Panc1 (cell line): ENCODE measurements at places on chromosomes 5 and 9.

GRCh38 chr9:96515621-96516470, 65.9 kb downstream of the HABP4 start:
- no peak for DNase-seq

GRCh38 chr9:93098236-93098946, 2.4 kb downstream of the CARD19 start:
- DNase-seq: no peak

DNA sequence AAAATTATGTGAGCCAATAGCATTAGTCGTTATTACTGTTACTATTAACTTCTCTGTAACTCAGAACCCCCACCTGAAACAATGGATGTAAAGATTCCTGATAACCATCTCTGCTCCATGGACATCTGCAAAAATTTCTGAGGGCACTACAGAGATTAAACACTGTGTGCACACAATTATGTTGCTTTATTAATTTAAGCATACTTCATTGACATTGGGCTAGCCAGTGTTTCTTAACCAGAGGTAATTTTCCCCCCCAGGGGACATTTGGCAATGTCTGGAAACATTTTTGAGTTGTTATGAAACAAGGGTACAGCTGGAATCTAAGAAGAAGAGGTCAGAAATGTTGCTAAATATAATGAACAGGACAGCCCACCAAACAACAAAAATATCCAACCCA, 19.3 kb downstream of the SLIT3 start:
- DNase-seq: no peak

DNA sequence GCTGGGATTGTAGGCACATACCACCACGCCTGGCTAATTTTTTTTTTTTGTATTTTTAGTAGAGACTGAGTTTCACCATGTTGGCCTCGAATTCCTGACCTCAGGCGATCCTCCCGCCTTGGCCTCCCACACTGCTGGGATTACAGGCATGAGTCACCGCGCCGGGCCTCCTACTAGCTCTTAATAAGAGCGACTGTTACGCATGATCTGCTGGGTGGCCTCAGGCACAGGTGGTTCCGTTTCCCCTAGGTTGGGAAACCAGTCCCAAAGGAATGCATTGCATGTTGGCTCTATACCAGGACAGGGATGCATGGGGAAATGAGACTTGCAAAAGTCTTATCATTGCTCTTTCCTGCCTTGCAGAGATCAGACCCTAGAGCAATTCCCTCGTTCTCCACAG, 184.7 kb upstream of the PPP1R26 start:
- DNase-seq: no peak

DNA sequence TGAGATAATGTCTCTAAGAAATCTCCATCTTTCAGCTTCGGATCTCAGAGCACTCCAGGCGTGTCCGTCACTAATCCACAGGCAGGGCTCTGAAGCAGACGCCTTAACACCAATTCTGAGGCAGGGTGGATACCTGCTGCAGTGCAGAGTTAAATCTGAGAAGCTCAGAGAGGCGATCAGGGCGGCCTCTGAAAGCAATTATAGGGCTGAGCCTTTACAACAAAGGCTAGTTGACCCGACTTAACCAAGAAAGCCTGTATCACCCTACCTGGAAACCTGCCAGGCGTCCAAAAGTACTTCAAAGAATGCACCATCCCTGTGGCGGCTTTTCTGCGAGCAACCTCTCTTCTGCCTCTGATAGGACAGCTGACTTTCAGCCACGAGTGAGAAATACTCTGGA, 134.8 kb upstream of the MSX2 start:
- no peak for DNase-seq

DNA sequence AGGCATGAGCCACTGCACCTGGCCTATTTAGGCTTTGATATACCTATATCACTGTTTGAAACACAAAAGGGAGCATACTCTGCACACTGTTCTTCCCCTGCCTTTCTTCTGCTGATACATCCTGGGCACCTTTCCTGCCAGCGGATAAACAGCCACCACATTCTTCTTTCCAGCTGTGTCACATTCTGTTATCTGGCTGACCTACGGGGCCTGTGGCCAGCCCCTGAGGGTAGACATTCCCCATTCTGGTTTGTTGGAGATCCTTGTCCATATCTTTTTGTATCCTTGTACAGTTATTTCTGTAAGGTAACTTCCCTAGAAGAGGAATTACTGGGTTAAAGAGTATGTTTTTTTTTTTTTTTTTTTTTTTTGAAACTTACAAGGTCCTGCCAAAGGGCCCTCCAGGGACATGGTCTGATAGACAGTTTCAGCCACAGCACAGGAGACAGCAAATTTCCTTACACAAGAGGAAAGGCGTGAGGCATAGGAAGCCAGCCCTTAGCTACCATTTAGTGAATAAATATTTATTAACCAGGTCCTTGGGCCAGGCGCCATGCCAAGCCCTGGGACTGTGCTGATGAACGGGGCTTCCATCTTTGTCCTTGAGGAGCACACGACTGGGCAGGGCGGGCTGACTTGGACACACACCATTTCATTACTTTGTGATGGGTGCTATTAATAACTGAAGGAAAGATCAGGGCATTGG, 57.8 kb downstream of the ERGIC1 start:
- DNase-seq: no peak

DNA sequence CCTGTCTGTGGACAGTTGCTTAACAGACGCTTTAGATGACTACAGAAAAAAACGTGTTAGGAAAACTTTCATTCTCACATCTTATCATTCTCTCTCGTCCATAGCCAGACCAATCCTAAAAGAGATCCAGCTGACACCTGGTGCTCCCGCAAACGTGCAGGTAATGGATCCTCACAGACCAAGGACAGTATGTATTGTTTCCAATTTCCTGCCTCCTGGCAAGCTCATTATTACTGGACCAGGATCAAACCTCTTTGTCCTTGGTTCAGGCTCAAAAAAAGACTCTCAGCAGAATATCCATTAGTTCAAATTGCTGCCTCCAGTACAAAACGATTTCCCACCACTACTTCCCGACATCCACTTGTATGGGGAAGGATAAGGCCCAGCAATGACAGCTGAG, 62.4 kb downstream of the SERINC5 start:
- DNase-seq: no peak

DNA sequence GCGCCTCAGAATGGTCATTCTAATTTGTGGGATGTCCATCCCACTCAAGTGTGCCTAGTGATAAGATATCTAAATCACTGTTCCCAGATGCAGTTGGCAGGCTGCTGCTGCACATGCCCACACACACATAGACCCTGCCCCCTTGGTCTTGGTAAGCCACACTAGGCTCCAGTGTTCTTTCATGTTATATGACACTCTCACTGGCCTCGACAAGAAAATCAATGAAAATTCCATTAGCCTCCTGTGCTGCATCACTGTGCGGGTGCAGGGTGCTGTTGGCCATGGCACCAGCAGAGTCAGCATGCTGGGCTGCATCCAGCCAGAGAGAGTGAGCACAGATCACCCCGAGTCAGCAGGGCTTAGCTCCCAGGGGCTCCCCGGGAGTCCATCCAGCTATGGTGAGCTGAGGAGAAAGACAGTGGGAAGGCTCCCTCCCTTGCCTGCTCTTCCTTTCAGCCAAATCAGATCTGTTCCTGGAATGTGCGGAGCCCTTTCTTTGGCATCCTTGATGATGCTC, 59.9 kb downstream of the ABLIM3 start:
- DNase-seq: no peak

- DNase-seq: no peak
Measured at GRCh38 chr5:107766439-107766838, 95.7 kb upstream of the EFNA5 start.

DNA sequence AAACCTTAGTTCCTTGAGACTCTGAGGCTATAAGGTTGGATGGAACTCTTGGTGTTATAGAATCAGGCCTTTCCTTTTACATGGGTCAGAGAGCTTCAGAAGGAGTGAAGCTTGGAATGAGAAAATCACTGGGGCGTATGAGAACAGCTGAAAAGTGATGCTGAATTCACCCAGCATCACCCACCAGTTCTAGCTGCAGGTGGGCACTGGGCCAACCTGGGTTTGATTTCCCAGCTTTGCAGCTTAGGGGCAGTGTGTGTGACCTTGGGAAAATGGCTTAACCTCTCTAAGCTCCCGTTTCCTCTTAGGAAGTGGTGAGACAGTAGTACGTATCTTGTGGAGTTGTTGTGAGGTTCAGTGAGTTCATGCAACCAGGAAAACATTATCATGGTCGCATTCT, 10.7 kb downstream of the PCDH12 start:
- no peak for DNase-seq

DNA sequence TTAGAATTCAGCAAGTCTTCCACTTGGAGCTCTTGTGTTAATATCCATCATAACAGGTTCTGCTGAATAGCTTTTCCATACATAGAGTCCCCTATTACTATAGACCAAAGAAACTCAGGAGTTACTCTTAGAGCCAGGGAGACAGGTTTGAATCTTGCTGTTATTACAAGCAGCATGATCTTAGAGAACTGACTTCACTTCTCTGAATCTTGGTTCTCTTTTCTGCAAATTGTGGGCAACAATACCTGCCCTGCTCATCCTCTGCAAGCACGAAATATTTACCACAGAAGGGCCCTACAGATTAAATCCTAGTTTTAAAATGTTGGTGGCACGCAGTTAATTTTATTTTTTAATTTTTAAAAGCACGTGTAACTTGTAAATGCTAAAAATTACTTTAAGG, 111.7 kb downstream of the TLR4 start:
- no peak for DNase-seq

DNA sequence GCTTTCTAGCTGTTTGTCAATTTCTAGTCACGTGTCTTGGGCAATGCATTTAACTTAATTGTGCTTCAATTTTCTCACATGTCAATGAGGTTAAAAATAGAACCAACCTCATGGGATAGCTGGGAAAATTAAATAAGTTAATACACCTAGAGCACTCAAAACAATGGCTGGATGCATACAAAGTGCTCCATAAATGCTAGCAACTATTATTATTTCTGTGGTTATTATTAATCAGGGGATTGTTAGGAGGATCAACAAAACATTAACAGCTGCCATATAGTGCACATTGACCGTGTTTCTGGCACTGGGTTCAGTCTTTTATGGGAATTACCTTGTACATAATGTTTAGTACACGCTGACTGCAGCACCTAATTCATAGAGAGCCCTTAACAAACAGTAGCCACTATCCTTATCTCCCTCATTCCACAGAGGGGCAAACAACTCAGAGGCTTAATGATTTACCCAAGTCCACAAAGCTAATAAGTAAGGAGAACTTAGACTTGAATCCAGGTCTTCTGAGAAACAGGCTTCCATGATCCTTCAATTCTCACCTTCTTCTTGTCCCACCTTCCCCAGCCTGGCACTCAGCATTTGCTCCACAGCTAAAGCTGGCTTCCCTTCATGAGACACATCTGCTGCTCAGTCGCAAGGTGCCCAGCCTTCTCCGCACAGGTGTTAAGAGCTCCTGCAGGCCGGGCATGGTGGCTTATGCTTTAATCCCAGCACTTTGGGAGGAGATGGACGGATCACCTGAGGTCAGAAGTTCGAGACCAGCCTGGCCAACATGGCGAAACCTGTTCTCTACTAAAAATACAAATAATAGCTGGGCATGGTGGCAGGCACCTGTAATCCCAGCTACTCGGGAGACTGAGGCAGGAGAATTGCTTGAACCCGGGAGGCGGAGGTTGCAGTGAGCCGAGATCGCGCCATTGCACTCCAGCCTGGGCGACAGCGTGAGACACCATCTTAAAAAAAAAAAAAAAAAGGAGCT, 137.4 kb upstream of the ABCA1 start:
- no peak for DNase-seq

DNA sequence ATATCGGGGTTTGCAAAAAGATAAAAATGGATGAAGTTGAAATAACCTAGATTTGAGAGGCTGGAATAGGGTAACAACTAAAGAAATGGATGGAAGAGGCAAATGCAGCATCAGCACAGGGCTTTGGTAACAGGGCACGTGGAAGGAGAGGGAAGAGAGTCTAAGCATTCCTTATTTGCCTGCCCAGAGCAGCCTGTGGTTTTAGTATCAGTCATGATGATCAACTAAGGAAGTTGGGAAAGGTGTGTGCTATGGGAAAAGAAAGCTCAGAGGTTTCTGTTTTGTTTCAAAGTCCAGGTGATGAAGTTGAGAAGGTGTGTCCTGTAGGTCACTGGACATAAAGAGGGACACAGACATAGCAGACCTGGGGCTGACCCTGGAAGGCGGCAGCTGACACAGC, 28.8 kb downstream of the GAS1 start:
- DNase-seq: no peak

GRCh38 chr5:134714541-134714940, 23.8 kb upstream of the CAMLG start:
- no peak for DNase-seq

DNA sequence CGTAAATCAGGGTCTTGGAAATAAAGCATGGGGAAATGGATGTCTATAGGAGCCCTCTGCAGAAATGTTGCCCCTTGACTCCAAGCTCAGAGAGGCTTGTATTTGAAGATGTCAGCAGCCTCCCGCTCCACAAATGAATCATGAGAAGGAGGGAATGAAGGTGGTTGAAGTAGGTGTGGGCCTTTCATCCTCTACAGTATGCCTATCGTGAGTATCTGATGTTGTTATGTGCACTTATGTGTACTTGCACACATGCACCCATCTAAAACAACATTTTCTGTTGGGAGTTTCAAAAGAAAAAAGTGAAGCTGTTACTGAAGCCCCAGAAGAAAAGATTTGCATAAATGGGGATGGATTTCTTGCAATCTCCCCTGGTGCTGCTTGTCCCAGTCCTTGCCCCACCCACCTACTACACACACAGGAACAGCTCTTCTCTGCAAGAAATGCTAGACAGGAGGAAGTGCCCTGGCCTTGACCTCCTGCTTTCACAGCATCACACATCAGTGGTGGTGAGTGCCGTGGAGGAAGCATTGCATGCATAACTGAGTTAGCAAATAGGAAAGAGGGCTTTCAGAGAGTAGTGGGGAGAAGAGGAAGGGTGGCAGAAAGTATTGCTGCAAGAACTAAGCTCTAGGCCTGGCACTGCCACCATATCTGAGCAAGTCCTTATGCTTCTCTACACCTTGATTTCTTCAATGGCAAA, 156.1 kb downstream of the SNX18 start:
- no peak for DNase-seq

DNA sequence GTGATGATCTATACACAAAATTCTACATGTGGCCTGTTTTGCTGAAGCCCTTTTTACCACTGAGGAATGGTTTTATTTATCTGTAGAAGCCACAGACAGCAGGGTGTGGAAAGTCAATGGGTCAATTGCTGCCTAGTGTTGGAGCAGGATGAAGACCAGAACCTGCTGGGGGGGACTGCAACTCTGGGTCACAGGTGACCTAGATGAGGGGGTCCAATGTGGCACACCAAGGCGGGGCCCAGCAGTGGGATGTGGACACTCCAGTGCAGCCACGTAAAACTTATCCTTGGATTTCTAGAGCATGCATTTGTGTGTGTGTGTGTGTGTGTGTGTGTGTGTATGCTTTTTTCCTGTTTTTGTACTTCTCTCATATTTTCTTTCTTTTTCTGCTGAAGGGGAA, 147.5 kb upstream of the PHYKPL start:
- no peak for DNase-seq

GRCh38 chr9:133975511-133975910, 16.6 kb downstream of the VAV2 start:
- DNase-seq: no peak

DNA sequence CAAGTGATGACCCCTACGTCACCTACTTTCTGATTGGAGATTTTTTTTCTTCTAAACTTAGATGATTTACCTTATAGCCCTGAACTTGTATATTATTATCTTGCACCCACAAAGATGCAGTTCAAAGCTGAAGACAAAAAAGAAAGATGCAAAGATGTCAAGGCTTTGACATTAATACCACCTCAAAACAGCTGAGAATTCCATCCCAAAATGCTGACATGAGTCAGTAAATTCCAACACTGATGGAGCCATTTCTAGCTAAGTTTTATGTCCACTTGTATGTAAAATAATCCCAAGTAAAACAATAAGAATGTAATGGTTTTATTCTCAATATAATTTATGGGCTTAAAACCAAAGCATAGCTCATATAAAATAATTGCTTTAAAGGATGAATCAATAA, 91.5 kb upstream of the CDH9 start:
- DNase-seq: no peak
